ENCODE measurements at places on chromosomes 5 and 9.

DNA sequence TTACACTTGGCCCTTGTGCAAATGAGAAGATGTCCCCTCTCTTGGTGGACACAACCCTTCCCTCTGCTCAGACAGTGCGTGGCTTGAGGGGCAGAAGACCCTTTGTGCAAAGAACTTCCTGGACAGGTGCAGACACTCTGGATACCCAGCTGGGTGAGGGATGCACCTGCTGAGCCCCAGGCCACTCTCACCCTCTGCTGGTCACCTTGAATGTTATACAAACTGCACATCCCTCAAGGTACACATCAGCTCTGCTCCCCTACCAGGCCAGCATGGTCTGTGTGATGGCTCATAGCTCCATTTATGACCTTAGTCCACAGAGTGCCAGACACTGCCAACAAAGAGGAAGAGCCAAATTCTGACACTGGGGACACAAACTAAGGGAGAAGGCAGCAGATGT, 3.1 kb upstream of the DIRAS2 start:
- no peak for DNase-seq

- no peak for DNase-seq
Measured at GRCh38 chr5:115666023-115666422, 40.2 kb upstream of the TMED7 start.

- DNase-seq, result no peak
Measured at GRCh38 chr9:126703002-126703865, 89.5 kb downstream of the LMX1B start.

GRCh38 chr5:142316051-142316450, 8.8 kb downstream of the SPRY4 start:
- no peak for DNase-seq

- DNase-seq, result no peak
Measured at GRCh38 chr5:111116550-111116949, 24.4 kb downstream of the WDR36 start.

- no peak for DNase-seq
Measured at GRCh38 chr5:9342161-9342787, 203.6 kb downstream of the SEMA5A start.

DNA sequence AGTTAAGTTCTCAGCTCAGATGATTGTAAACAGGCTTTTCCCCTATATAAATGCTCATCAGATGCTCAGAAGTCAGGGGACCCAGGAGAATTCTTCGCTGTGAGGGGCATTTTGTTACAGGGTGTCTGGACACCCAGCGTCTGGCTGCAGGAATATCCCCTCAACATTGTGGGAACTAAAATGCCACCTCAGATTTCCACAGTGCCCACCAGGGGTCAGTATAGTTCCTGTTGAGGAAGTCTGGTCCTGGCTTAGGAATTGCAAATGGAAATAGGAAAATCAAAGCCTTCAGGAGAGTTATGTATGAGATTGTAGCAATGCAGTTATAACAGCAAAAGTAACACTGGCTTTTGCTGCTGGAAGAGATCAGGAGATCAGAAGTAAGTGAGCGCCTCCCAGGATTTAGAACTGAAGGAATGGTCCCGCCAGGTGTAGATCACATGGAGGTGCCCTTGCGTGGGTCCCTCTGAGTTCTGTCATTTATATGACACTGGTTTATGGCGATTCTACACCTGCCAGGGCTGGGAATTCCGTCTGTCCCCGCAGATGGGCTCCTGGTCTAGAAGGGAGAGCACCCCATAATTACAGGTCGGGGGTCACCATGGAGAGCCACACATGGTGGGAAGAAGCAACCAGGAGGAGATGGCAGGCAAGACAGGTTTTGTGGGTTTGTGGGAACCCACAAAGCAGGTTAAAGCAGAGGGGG, 47.1 kb upstream of the CTSL start:
- peak; percentile 66 for DNase-seq

- DNase-seq, result no peak
Measured at GRCh38 chr5:10199692-10200091, 50.0 kb downstream of the ATPSCKMT start.

DNA sequence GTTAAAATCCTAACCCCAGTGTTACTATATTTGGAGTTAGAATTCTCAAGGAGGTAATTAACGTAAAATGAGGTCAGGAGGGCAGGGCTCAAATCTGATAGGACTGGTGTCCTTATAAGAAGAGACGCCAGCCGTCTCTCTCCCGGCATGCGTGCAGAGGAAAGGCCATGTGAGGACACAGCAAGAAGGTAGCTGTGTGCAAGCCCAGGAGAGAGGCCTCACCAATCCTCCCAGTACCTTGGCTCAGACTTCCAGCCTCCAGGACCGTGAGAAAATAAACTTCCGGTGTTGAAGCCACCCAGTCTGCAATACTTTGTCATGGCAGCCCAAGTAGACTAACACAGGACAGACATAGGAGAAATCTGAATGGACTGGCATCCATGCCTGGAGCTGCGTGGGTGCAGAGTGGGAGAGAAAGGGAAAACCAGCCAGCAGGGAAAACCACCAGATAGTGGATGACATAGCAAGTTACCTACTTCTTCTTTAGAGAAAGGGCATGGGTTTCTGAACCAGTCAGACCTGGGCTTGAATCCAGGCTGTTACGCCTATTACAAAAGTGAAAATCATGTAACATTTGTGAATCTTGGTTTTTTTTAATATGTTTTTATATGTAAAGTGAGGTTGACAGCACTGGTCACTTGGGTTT, 89.2 kb downstream of the FSTL4 start:
- no peak for DNase-seq

GRCh38 chr5:62534461-62535236, 44.0 kb upstream of the LRRC70 start:
- DNase-seq, result no peak

GRCh38 chr5:94893412-94894135, 275.1 kb downstream of the SLF1 start:
- no peak for DNase-seq

GRCh38 chr5:149951138-149951749, 6.7 kb upstream of the PDE6A start:
- no peak for DNase-seq

- peak; percentile 85 for DNase-seq
Measured at GRCh38 chr9:14271093-14271673, 42.8 kb downstream of the NFIB start.

DNA sequence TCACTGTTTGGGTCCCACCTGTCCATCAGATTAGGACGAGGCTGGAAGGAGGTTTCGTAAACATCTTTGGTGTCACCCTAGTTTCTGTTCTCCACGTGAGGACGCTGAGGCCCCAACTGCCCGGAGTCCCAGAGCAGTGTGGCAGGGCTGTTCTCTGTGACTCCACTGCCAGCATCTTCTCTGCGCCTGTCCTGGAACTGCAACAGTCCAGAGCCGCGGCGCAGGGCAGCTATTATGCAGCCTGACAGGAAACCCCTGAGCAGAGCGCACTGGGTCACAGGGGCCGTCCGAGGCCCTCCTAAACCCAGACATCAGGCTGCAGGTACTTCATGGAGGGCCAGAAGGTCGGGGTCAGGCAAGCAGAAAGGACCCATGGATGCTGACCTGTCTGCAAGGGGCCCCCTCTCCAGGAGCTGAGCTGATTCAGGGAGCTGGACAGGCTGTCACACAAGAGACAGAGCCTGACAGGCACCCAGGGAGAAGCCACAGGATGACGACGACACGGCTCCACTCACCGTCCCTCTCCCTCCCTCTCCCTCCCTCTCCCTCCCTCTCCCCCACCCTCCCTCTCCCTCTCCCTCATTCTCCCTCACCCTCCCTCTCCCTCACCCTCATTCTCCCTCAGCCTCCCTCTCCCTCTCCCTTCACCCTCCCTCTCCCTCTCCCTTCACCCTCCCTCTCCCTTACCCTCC, 31.7 kb downstream of the DBH start:
- no peak for DNase-seq

DNA sequence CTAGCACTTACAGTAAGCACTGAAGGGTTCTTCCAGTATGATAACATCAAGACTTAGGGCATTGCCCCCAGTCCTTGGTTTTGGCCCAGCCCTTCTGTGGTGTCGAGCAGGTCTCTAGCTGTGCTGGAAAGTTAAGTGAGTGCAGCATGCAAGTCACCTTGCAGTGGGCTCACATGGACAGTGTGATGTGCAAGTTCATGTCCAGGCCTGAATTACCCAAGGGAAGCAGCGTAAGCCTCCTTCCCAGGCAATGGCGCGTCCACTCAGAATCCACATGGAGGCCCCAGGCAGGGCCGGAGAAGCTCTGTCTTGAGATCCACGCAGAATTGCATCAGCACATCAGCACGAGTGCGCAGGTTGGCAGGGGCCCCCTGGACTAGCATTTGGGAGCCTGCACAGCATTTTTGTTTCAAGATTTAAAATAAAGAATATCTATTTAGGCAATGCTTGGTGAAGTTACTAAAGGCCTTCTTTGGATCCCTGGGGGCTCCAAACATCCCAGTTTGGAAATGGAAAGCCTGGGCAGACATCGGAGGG, 108.4 kb upstream of the ALDH1B1 start:
- DNase-seq, result no peak

DNA sequence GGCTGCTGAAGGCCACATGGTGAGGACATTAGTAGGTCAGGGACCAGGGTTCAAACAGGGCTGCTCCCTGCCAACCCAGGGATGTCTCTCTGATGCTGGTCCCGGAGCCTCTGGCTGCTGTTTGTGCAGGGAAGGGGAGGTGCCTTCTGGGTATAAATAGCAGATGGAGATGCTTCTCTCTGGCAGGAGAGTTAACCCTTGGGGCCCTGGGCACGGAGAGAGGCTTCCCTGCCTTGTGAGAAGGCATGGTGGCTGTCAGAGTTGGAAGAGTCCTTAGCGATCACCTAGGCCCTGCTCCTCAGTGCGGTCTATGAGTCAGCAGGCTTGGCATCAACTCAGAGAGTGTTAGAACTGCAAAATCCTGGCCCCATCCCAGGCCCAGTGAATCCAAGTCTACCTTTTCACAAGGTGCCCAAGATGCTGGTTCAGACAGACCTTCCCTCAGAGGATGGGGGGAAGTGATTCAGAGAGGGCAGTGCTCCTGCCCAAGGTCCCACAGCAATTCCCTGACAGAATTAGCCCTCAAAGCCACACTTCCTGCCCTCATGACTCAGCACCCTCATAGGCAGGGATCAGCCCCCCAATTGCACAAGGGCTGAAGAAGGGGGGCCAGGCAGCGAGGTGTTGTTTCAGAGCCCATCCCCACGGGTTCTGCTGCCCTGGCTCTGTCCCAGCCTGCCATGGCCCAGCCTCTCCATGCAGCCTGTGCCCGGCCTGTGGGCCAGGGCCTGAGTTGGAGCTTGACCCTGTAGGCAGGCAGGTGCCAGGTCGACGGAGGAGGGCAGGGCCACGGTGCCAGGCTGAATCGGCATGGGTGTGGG, 25.6 kb downstream of the CAMK2A start:
- peak; percentile 47 for DNase-seq

DNA sequence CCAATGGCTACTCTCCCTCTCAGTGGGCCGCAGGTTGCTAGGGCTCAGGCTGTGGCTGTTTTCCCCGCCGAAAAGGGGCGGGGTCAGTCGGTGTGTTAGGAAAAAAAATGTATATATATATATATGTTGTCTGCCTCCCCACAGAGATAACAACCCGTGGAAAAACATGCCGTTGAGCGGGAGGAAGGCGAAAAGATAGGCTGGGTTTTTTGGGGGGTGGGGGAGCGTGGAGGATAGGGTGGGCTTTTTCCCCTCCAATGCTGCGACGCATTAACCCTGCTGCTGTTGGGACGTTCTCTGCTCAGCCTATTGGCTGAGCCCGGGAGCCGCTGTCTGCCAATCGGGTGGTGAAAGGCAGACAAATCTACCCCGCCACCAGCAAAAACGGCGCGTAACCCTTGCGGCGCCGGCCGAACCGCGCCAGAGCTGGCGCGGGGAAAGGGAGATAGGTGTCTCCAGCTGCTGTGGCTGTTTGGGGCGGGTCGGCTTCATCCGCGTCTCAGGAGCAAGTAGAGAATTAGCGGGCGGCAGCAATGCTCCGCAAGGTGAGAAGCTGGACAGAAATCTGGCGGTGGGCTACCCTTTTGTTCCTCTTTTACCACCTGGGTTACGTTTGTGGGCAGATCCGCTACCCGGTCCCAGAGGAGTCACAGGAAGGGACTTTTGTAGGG, at the start of gene PCDHGC4:
TSS of gene PCDHGC4 (plus strand) at position 390 of the 671 bp plus-strand sequence. CDS start at position 534, 144 bp downstream.
- no peak for DNase-seq

DNA sequence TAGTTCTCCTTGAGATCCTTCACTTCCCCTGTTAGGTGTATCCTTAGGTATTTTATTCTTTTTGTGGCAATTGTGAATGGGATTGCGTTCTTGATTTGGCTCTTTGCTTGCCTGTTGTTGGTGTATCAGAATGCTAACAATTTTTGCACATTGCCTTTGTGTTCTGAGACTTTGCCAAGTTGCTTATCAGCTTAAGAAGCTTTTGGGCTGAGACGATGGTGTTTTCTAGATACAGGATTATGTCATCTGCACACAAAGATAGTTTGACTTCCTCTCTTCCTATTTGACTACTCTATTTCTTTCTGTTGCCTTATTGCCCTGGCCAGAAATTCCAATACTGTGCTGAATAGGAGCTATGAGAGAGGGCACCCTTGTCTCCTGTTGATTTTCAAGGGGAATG, 609.4 kb upstream of the COX7C start:
- no peak for DNase-seq

GRCh38 chr9:72444435-72444834, 77.0 kb upstream of the TMC1 start:
- DNase-seq, result no peak

DNA sequence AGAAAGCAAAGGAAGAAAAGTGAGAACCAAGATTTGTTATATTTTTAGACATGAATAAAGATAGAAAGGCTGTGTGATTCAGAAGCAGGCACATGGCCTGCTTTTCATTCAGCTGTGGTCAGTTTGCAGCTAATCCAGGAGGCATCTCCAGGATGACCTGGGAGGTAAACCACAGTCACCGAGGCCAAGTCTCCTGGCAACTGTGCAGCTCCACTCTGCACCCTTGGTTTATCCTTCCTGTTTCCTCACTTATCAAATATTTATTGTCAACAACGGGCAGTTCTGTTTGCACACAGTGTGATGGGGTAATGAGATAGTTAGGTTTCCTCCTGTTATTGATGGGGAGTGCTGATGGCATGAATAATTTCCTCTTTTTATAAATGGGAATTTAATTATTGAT, 243.0 kb downstream of the PSAT1 start:
- no peak for DNase-seq

DNA sequence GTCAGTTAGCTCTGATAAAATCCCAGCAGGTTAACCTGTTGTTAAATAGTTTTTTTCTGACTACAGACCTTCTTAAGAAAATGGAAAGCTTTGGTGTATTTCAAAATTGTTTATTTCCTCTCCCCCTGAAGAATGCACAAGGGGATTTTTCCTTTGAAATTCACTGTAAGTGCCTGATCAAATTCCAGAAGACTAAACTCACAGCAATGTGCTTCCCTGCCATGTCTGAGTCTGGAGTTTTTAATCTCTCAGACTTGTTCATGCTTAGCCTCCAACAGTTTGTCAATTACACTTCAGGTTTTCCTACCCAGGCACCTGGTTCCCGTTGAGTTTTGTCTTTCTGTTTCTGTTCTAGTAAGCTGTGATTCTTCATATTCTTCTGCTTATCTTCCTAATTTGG, 961.6 kb upstream of the CDH18 start:
- DNase-seq, result no peak

DNA sequence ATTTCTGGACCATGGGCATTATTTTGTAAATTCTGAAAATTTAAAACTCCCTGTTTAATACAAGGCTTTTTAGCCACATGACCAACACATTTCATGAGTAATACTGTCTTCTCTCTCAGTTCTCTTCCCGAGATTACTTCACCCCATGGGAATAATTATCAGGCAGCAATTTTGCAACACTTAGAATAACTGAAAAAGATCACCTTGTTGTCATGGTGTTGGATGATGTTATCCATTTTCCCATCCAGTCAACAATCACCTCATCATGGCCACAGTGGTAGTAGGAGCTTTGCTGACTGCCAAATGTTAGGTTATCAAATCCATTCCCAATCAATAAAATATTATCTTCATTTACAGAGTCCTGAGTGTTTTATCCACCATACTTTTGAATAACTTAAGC, 354.9 kb upstream of the ISL1 start:
- DNase-seq, result no peak
